ENCODE measurements at places on chromosomes 4 and X.

- DNase-seq, result no peak
These were observed 134.1 kb upstream of the GUCY1A1 start for GRCh38 chr4:155532373-155533085.

DNA sequence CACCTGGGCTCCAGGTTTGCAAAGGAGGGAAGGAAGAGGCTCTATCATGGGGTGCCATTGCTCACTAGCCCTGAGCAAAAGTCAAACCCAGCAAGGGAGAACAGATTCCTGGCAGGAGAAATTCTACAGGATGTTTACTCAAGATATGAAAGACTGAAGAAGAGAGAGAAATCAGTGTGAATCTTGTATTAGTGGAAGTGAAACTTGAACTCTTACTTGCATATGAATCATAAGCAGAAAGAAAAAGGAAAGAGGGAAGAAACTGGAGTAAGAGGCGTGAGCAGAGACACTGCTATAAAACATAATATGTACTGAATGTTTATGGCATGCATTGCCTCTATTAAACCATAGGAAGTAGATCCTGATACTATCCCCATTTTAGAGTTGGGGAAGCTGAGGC lies 60.9 kb downstream of the C4orf46 start:
- DNase-seq, result no peak

DNA sequence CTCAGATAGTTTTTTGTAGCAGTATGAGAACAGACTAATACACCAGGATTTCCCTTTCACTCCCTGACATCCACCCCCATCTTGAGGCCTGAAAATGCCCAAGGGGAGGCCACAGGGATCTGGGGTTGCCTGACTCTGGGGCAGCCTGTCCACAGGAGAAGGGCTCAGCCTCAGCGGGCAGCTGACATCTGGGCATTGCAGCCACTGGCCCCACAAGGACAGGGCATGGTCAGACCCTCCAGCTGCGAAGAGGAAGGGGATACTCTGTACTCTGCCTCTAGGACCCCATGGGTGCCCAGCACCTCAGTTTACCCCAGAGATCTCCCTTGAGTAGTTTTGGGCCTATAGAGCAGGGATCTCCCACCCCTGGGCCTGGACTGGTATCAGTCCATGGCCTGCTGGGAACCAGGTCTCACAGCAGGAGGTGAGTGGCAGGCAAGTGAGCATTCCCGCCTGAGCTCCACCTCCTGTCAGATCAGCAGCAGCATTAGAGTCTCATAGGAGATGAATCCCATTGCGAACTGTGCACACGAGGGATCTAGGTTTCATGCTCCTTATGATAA lies 138.9 kb downstream of the HMX1 start:
- no peak for DNase-seq

DNA sequence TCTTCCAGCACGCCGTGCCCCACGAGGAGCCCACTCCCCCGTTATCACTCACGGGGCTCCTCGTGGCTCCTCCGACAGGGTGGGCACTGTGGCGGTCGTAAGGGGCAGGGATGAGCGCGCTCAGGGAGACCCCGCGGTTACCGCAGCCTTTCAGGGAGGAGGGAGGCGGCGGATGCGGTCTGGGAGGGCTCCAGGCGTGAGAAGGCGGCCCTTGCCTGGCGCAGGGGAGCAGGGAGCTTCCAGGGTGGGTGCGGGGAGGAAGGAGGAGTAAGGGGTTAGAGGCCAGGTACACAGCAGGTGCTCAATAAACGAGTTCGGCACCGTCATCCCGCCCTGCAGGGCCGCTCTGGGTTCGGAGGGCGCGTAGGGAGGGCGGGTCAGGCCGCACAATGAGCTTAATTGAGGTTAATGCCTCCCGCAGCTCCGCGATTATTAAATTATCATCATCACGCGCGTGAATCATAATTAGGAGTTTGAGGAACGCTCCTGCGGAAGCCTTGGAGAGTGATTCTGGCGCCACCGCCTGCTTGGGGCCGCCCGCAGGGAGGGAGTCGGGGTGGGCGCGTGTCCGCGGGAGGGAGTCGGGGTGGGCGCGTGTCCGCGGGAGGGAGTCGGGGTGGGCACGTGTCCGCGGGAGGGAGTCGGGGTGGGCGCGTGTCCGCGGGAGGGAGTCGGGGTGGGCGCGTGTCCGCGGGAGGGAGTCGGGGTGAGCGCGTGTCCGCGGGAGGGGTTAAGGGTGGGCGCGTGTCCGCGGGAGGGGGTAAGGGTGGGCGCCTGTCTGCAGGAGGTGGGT lies 7.6 kb upstream of the NKX1-1 start:
- no peak for DNase-seq

DNA sequence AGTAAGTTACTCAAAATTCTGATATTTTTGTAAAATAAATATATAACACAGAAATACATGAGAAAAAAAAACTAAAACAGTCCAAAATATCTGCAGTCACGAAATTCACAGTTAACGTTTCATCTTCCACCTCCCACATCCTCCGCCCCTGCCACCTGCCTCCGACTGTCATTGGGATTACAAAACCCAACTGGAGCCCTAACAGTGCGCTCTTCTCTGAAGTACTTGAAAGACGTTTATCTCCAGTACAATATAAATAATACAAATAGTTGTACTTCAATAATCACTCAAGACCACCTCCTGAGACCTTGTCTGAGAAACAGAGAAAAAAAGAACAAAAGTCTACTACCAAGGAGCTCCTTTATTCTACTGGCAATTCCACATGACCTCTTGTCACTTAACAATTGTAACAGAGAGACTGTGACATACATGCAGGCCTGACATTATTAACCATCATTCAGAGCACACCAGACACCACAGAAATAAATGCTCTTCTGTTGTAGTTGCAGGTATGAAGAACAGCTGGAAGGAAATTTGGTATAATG lies 280.6 kb downstream of the PPP3CA start:
- DNase-seq, result no peak

- DNase-seq, result no peak
These were observed 65.6 kb downstream of the ATXN3L start for GRCh38 chrX:13254076-13254785.

DNA sequence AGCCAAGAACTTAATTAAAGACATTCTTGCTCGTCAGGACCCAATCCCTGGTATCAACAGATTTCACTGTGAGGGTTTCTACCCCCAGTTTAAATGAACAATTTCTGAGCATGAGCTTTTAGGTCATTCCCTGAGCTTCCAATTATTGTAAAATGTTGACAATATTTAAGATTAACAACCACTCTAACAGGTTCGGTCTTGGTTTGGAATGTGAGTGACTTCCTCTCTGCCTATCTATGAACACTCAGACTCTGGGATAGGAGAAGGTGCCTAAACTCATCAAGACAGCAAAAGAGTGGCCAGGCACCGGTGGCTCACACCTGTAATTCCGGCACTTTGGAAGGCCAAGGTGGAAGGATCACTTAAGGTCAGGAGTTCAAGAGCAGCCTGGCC lies 82.9 kb upstream of the TMEM150C start:
- no peak for DNase-seq

GRCh38 chr4:33090910-33091309 lies 2370.7 kb downstream of the PCDH7 start:
- DNase-seq, result no peak

GRCh38 chr4:170652571-170652970 lies 562.8 kb upstream of the AADAT start:
- DNase-seq, result no peak

- DNase-seq, result no peak
These were observed at the start of gene RXFP1 for GRCh38 chr4:158521484-158522088. TSS of gene RXFP1 (plus strand) at chr4:158521882. CDS start at chr4:158521977, 95 bp downstream.

- DNase-seq, result no peak
These were observed 168.2 kb downstream of the C4orf33 start for GRCh38 chr4:129264008-129264657.

DNA sequence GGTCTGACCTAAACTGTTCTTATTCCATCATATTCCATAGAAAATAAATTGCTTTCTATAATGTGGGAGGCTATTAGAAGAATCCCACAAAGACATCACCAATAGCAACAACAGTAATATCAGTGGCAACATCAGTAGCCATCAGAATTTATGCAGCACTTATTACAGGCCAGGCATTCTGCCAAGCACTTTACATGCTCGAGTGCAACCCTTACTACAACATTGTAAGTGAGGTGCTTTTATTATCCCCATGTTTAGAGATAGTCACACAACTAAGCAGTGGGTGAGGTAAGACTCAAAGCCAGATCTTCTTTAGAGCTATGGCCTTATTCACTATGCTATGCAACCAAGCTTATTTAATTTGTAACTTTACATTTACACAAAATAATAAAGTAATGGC lies 317.1 kb upstream of the BMP3 start:
- DNase-seq, result no peak

DNA sequence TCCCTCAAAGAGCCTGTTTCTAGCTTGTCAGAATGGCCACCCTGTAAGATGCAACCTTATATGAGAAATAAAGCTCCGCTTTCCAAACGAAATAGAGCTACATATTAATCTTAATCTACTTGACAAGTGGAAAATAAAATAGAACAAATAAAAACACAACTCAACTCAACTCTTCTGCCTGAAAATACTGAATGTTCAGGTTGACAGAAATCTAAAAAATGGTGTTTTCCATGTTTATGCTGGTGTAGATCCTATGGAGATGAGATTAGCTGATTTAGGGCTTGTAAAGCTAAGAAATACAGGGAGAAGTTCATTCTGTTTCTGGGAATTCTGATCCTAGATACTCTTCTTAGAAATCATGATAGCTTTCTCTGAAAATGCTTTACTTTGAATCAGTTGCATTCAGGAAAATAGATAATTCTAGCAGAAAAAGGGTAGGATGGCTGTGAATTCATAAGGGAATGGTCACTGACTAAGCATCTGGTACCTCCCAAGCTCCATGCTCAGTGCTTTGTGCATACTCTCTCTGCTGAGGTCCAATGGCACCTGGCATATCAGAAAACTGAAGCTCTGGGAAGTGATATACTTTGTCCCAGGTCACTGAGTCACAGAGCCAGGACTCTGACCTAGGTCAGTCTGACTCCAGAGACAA lies 89.2 kb upstream of the EXOC1L start:
- no peak for DNase-seq

DNA sequence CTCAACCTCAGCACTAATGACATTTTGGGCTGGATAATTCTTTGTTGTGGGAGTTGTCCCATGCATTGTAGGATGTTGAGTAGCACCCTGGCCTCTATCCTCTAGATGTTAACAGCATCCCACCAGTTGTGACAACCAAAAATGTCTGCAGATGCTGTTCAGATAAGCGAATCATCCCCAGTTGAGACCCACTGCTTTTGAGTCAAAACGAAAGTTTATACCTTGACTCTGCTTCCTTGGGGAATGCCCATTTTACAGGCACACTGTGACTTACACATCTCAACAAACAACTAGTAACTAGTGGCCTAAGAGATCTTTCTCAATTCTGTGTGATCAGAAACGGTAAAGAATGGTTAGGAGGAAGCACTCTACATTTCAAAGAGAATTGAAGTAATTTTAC lies 37.0 kb downstream of the SEPSECS start:
- DNase-seq, result no peak

DNA sequence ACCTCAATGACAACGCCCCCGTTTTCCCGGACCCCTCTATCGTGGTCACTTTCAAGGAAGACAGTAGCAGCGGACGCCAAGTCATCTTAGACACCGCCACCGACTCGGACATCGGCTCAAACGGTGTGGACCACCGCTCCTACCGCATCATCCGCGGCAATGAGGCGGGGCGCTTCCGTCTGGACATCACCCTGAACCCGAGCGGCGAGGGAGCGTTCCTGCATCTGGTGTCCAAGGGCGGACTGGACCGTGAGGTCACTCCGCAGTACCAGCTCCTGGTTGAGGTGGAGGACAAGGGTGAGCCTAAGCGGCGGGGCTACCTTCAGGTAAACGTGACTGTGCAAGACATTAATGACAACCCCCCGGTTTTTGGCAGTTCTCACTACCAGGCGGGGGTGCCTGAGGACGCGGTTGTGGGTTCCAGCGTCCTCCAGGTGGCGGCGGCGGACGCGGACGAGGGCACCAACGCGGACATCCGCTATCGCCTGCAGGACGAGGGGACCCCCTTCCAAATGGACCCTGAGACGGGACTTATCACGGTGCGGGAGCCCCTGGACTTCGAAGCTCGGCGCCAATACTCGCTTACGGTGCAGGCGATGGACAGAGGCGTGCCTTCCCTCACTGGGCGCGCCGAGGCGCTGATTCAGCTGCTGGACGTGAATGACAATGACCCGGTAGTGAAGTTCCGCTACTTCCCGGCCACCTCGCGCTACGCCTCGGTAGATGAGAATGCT lies 2.2 kb downstream of the FAT4 start:
- DNase-seq, result no peak

- DNase-seq, result no peak
These were observed 20.3 kb downstream of the EVC start for GRCh38 chr4:5730993-5731990.

Data from stimulated activated CD4-positive, alpha-beta T cell treated with anti-CD3 and anti-CD28 coated beads, Interleukin-4, amount 100 ng/mL, for 4 hours (primary cell).